ENCODE measurements at places on chromosomes 1 and 21.
A peak's percentile ranks its signal among the peaks of the same experiment; 100 is the strongest.

GRCh38 chr1:111643696-111644095, 24.1 kb downstream of the RAP1A start:
- DNase-seq = no peak

- no peak for DNase-seq
Measured at GRCh38 chr1:217435204-217435603, 195.7 kb downstream of the GPATCH2 start.

DNA sequence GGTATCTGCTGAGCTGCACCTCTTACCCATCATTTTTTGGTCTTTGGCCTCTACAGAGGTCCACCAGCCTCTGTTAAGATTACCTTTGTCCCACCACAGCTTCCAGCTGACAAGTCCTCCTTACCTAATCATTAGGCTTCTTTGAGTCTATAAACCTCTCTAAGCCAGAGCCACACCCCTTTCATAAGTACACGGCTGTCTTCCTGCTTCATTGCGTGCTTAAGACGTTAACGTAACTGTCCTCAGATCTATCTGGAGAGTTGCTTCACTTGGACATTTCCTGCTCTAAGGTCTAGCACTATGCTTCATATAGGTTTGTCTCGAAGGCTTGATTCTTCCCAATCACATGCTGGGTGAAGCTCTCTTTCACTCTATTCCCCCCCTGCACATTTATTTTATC, 71.0 kb upstream of the CACHD1 start:
- no peak for DNase-seq

GRCh38 chr1:9410737-9411297, 118.1 kb downstream of the SPSB1 start:
- DNase-seq = no peak

- no peak for DNase-seq
Measured at GRCh38 chr1:243313635-243314536, 58.0 kb downstream of the SDCCAG8 start.

GRCh38 chr1:188164459-188164858, 1335.7 kb downstream of the PLA2G4A start:
- DNase-seq = no peak

DNA sequence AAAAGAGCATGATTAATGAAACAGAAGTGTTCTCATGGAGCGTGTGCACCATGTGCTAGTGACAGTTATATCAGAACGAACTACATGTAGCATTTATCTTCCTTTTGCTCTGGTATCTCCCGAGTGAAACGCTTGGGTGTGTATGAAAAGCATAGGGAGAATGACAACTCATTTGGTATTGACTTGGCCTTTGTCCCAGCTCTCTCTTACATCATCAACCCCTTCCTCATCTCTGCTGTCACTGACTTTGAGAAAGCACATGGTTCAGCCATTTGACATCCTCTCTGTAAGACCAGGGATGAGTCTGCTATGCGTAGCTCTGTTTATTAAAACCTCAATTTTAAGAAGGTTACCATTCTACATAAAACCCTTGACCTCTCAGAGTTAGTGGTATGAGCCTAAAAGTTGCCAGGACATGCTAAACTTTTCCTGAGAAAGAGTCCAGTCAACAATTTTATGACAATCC, 201.0 kb downstream of the NRIP1 start:
- no peak for DNase-seq

DNA sequence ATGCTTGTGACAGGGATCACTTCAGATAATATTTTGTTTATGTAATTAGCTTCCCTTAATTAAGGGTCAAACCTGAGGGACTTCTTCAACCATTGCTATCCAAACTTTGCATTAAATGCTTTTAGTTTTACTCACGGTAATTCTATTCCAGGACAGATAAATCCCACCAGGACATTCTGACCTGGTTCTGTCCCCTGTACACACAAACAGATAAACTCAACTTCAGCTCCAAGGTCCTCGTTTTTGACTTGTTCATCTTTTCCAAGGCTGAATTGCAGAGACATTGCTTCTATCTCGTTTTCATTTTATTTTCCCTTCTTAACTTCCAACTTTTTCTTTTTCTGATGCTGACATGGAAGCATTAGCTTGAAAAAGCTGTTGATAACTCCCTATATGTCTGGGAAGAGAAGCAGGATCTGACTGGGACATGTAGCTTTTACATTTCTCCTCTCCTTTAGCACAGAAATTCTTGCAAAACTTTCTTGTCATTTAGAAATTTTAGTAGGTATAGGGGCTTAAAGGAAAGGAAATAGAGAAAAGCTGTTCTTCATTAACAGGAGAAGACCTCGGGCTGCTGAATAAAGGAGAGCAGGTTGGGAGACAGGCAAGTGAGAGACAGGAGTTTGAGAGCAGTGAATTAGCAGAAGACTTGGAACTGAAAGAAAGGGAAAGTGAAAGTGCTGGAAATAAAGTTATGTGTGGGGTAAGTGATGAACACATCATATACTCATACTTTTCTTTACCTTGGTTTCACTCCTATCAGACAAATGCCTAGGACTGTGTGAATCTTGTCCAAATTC, 231.7 kb upstream of the B3GALT2 start:
- no peak for DNase-seq

DNA sequence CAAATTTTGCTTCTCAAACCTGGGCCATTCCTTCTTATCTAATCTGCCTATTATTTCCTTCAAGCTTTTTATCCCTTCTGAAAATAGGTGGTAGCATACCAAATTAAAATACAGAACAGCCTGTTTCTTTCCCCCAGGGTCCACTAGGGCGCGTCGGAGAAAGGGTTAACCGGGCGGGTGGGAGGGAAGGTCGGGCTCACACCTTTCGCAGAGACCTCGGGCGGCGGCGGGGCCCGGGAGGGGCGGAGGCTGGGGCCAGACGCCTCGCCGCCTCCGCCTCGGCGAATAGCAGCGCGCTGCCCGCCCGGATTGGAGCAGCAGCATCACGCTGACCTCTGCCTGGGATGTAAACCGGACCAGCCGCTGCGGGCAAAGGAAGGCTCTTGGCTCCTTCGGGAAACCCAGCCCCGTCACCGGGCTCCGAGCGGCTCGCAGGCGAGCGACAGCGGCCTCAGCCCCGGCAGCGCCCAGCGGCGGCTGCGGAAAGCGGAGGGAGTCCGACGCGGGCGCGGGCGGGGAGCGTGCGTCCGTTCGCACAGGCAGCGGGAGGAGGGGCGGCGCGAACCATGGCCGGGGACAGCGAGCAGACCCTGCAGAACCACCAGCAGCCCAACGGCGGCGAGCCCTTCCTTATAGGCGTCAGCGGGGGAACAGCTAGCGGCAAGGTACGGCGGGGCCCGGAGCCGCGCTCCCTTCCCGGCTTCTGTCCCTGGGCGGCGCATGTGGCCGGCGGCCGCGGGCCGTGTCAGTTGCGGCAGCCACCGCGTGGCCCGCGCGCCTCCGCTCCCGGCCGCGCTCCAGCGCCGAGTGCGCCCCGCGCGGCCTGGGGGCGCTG, at the start of gene UCK2:
TSS of gene UCK2 (plus strand) at position 347 of the 835 bp plus-strand sequence. CDS start at position 567, 220 bp downstream.
- peak; percentile 43 for DNase-seq

GRCh38 chr1:232059726-232060374, 433.3 kb downstream of the DISC1 start:
- no peak for DNase-seq

DNA sequence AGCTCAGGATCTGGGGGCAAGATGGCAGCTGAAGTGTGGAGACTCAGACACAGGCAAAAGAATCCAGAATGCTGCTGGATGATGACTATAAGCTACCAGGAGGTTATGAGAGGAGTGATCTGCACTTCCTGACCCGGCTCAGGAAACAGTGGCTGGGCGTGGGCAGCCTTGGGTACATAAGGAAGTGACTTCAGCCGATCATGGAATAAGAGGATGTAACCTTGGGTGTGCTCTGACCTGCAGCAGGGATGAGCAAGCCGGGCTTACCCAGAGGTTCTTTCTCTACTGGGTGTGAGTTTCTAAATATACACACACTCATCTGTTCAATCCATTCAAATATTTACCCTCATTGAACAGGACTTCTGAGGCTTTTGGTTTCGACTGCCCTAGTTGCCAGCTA, 62.7 kb downstream of the CD34 start:
- no peak for DNase-seq

GRCh38 chr1:186900539-186901237, 71.9 kb downstream of the PLA2G4A start:
- DNase-seq = no peak

- no peak for DNase-seq
Measured at GRCh38 chr1:52225174-52225573, 83.3 kb downstream of the ZFYVE9 start.

DNA sequence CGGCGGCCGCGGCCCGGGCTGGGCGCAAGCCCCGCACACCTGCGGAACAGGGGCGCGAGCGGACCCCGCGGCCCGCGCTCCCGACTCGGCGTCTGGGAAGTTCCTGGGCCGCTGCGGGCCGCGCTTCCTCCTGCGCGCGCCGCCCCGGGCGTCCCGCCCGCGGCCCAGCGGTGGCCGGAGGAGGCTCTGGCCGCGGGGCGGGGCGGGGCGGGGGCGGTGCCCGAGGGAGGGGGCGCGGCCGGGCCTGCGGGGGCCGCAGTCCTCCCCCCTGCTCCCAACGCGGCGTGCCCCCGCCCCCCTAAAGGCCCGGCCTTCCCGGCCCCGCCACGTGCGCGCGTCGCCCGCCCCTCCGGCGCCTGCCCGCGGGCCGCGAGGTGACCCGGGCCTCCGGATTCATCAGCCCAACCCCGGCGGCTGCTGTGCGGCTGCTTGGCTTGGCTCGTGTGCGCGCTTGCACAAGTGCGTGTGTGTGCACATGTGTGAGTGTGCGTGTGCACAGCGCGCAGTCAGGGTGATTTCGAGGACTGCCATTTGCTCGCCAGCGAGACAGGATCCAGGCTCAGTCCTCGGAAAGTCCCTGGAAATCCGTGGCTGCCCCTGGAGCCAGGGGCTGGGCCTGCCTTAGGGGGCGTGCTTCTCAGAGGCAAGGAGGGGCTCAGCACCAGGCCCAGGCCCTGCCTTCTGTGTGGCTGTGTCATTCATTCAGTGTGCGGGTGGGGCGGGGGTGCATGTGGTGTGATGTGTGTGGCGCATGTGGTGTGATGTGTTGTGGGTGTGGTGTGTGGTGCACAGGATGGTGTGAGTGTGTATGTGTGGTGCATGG, at the start of gene C2CD2:
TSS of gene C2CD2 (minus strand) at position 188 of the 823 bp plus-strand sequence. CDS start 370 bp downstream, outside the sequence.
- no peak for DNase-seq

DNA sequence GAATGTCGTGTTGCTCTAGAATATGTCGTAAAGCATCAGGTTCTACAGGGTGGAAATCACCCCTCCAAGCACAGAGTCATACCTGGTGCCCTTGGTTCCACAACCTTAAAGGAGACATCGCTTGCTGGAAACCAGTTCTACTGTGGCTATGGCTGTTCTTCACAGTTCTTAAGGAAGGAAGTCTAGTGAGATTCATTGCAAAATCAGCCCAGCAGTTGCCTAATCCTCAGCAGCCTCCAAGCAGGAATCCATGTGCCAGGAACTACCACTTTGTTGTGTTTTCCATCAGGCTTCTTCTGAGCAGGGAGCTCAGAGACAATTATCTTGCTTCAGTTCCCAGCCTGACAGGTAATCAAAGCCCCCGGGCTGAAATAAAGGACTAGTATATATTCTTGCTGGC, 45.0 kb upstream of the SLC35F3 start:
- DNase-seq = no peak

DNA sequence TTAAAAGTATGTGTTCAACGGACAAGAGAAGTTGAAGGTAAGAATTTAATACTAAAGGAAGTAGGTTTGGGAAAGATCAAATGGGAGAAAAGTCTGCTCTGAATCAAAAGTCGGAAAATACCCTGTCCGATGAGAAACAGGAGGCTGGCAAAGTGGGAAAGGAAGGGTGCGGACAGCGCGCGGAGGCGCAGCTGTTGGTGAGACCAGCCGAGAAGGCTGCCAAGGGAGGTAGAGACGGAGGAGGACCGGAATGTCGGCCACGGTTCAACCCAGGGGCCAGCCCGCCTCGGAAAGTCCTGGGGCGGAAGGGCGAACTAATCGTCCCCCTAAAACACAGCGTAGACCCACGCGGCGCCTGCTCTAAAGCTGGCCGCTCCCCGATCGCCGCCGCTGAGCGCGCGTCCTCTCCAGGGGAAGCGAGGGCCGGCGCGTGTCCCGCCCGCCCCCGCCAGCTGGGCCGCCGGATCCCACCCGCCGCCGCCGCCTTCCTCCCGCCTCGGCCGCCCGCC, 639 bp upstream of the SPATA1 start:
- peak; percentile 9 for DNase-seq

GRCh38 chr1:204623894-204624361, 61.6 kb downstream of the LRRN2 start:
- DNase-seq = no peak

DNA sequence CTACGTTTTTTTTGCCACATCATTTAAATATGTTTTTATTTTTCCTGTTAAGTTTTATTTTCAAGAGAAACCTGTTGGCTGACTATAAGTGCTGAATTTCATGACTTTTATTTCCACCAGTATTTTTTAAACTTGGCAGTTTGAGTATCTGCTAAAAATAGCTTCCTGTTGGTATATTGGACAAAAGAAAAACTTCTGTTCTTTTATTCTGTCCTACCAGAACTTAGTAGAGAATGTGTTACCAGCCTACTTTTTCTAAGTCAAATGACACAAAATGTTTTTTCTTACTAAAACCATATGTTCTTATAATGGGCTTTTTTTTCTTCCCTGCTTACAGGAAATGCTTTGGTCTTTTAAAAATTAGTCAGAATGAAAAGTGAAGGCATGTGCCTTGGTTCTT, 7.6 kb downstream of the DR1 start:
- no peak for DNase-seq

DNA sequence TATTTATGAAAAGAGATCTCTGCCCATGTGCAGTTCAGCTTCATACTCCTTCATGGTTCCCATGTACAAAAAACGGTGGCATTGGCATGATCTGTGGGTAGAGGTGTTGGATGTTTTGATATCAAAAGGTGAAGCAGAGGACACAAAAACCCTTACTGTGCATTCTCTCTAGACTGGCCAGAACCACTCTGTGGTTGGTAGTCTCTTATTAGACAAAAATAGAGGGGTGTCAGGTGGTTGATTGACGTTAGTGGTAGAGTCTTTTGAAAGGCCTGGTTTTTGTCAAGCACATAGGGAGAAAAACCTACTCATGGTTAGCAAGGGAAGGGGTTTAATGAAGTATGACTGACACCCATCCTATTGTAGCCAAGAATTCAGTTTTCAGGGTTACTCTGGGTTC, 400.0 kb upstream of the TMPRSS15 start:
- no peak for DNase-seq

- no peak for DNase-seq
Measured at GRCh38 chr1:112460615-112461014, 48.1 kb upstream of the WNT2B start.

DNA sequence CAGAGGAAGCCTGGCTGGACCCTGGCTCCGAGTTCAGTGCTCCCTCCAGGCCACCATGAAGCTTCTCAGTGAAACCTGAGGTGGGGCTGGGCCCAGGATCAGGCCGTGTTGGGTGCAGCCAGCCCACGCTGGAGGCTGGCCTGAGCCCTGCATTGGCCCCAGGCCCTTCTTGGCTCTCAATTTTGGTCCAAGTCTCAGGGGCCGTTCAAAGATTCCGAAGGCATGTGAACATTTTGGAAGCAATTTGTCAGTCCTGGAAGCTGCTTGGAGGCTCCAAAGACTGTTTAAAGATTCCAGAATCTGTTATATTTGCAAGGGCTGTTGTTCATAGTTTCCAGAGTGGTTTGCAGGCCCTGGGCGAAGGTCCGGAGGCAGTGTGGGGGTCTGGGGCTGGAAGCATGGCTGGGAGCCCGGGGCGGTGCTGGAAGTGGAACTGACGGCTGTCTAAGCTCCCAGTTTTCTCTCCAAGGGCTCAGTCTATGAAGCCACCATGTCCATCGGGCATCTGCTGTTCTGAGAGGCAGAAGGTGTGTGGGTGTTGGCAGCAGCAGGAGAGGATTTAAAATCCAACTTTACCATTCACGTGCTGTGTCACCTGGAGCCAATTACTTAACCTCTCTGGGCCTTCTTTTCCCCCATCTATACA, 104.9 kb downstream of the EPHB2 start:
- DNase-seq = no peak

GRCh38 chr1:160777486-160778089, 18.4 kb upstream of the LY9 start:
- DNase-seq = no peak

- DNase-seq = no peak
Measured at GRCh38 chr1:50981741-50982140, 11.7 kb downstream of the CDKN2C start.
